ENCODE measurements at places on chromosomes 4 and X. TPM values are rescaled to one million over a fixed set of nuclear protein-coding genes. Genes with fewer than 3 reads are reported as not detected.

- no peak for DNase-seq
Measured at GRCh38 chrX:110915570-110915969, 120.0 kb upstream of the CHRDL1 start.

DNA sequence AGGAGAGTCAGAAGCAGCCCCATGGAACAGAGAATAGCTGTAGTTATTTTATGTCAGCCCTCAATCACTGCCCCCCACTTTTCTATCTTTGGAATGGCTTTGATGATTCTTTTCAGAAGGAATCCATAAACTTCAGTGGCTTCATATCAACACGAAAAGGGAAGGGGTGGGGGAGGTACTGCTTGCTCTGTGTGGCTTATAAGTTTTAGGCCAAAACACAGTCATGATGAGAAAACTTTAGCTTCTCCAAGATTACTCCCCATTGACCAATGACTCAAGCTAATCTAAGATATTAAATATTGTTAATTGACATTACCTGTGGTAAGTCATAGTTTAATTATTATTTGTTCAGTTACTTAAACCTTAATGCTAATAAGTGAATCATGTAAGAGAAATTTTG lies 669.6 kb upstream of the FAM241A start:
- no peak for DNase-seq

- DNase-seq, result no peak
Measured at GRCh38 chr4:5839332-5839731, 53.6 kb downstream of the CRMP1 start.

RTL5 gene
- 6.8 TPM for total RNA-seq

- no peak for DNase-seq
Measured at GRCh38 chr4:58111818-58112217, 1001.6 kb upstream of the IGFBP7 start.

- peak; percentile 74 for DNase-seq
Measured at GRCh38 chr4:43757147-43757546, 691.5 kb downstream of the KCTD8 start.

GRCh38 chr4:174805746-174806145 lies 23.3 kb downstream of the GLRA3 start:
- DNase-seq, result no peak

DNA sequence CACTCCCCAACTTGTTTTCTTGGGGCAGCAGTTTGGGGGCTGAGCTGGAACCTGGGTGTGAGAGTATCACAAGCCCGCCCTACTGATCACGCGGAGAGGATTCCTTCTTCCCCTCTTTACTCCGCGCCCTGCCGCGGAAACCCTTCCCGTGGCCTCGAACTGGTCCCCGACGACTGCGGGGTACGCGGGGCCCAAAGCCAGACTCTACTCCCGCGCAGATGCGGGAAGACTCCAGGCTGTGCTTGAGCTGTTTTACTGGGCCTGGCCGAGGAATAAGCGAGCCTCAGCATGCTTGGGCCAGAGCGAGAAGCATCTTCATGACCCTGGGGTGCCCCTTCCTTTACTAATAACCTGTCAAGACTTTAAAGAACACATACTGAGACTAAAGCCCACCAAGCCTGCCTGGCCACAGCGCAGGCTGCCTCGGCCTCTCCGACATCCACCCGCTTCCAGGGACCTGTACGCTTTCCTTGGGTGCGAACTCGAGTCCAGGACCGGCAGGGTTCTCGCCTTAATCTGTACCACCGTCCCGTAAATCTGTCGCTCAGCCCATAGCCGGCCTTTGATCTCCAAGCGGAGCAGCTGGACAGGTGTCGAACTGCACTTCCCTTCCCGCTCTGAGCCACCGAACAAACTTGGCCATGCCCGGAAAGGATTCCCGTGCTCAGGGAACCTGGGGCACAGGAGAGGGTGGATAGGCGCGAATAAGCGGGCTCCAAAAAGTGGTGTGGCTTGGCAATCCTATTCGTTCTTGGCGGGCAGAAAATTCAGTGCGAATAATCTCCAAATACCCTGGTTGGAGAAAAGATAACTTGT lies 55.0 kb upstream of the TMEM33 start:
- no peak for DNase-seq

- no peak for DNase-seq
Measured at GRCh38 chr4:169658196-169658595, 37.8 kb downstream of the CLCN3 start.

DNA sequence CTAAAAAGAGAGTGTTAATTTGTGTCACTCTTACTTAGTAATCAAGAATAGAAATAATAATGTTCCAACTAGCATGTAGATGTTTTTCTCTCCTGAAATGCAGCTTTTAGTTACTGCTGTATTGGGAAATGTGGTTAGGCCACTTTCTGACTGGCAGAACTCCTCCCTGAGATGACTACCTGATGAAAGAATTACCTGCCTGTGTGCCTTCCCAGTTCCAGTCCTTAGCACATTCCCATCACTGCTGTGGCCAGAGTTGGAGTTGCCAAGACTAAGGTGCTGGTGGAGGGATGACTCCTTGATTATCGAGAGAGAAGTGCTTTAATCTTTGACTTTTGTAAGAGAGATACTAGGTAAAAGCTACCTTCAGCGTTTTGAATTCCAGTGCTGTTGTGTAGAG lies 9.5 kb downstream of the GAB1 start:
- no peak for DNase-seq

GRCh38 chrX:118551426-118551825 lies 55.8 kb downstream of the DOCK11 start:
- DNase-seq, result no peak

DNA sequence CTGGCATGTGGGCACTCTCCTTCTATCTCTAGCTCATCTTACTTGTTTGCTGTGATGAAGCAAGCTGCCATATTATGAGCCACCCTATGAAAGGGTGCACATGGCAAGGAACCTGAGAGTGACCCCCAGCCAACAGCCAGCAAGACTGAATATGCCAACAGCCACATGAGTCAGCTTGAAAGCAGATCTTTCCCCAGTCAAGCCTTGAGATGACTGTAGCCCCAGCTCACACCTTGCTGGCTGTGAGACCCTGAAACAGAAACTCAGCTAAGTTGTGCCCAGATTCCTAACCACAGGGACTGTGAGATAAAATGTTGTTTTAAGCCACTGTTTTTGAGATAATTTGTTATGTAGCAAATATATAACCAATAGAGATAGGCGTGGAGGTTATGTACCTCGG lies 36.2 kb downstream of the KDM5C start:
- DNase-seq, result no peak

RTL9 gene
- 0.17 TPM for total RNA-seq

DNA sequence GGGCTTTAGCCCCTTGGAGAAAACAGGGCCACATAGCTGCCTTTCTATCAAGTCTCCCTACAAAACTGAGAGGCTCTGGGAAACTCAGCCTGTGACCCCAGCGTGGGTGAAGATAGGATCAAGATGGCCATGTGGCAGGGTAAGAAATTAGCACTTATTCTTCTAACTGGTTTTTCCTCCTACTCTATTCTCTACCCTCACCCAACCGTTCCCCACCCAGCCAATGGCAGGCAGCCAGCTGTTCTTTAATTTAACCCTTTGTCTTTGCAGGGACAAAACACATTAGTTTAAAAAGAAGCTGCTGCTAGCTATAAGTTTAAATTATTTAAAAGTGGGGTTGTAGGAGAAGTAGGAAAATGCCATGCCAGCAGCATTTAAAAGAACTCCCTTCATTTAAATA lies 2.8 kb downstream of the CLCN5 start:
- DNase-seq, result no peak

CABS1 gene
- total RNA-seq, result not detected

- no peak for DNase-seq
Measured at GRCh38 chr4:131052646-131053045, 1956.7 kb downstream of the C4orf33 start.

GRCh38 chrX:353566-354535 lies 32.9 kb downstream of the PPP2R3B start:
- DNase-seq, result no peak

- peak; percentile 42 for DNase-seq
Measured at GRCh38 chr4:38857354-38858096, 908 bp upstream of the TLR6 start.

DNA sequence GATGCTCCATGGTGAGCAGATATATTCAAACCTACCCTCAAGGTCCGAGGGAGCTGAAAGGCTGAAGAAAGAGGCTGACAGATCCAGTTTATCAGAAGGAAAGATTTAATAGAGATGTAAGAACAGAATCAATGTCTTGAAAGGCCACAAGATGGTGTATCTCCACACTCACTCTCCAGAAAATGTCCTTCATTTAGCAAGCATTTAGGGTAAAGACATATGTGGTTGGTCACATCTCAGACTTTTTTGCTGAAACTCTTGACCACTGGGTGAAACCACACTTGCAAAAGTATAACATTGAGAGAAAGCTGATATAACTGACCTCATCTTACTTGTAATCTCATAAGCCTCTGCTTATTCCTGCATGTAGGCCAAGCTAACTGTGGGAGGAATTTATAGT lies 745.8 kb upstream of the GALNTL6 start:
- DNase-seq, result no peak

GRCh38 chrX:121666171-121666570 lies 618.8 kb downstream of the GLUD2 start:
- DNase-seq, result no peak

DNA sequence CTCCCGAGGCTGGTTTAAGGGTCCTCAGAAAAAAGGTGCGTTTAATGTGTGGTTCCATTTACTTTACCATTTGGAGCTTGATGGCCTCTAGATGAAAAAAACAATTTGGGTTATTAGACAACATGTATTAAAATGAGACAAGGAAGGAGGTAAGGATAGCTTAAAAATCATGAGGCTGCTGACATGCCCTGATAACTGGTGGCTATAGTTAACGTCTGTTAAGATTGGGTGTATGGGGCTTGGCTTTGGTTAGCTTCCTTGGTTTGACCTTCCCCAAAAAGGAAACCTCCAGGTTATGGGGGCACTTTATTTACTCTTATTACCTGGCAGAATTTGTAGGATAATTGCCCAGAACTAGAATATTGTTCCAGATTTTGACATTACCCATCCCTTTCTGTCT lies 51.5 kb downstream of the HMGB2 start:
- no peak for DNase-seq

DNA sequence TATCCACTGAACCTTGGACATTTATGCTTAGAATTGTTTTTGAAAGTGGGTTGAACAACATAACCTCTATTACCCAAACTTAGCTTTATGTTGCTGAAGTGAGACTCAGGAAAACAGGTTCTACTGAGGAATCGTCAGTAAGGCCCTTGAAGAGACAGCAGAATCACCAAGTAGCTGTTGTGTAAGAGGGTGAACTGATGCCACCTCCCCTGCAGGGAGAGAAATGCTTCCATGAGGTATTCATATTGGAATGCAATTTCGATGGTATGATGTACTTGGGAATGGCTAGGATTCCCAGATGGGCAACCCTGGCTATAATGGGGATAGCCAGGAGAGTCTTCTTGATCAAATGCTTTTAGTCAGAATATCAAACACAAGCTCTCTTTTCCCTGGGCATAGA lies 4.1 kb upstream of the SCRG1 start:
- DNase-seq, result no peak

GRCh38 chr4:53963781-53964180 lies 100.6 kb downstream of the CHIC2 start:
- no peak for DNase-seq

All from mucosa of gallbladder (tissue), 1 donor.